Pancreas (tissue), 10 donors: ENCODE measurements at places on chromosomes 13 and 19. TPM values are rescaled to one million over a fixed set of nuclear protein-coding genes. Genes with fewer than 3 reads are reported as not detected.

IGFL4 gene
- not detected for total RNA-seq

KLF1 gene
- 0.12 TPM for total RNA-seq

MTUS2 gene
- 2.2 TPM for total RNA-seq

RNF225 gene
- total RNA-seq = not detected

TMEM143 gene
- total RNA-seq = 3.5 TPM

LMTK3 gene
- 4.1 TPM for total RNA-seq

FPR3 gene
- 10.4 TPM for total RNA-seq

MISP3 gene
- total RNA-seq = 7.0 TPM

HDGFL2 gene
- total RNA-seq = 17.5 TPM

FCHO1 gene
- total RNA-seq = 0.93 TPM

B3GNT8 gene
- 1.8 TPM for total RNA-seq

SGCG gene
- total RNA-seq = not detected

ADGRE2 gene
- total RNA-seq = 4.5 TPM

RRAS gene
- 11.2 TPM for total RNA-seq

KMT5C gene
- 4.3 TPM for total RNA-seq

EXOC3L2 gene
- 2.2 TPM for total RNA-seq

SLITRK6 gene
- 0.23 TPM for total RNA-seq

GRIN2D gene
- not detected for total RNA-seq

CYP2A7 gene
- 0.25 TPM for total RNA-seq

RAP2A gene
- total RNA-seq = 5.4 TPM

CLEC4M gene
- total RNA-seq = not detected

ACP7 gene
- not detected for total RNA-seq

RFXAP gene
- 3.0 TPM for total RNA-seq

KLK4 gene
- total RNA-seq = not detected

CAPS gene
- 16.9 TPM for total RNA-seq

NLRP5 gene
- total RNA-seq = not detected

GTPBP3 gene
- total RNA-seq = 15.2 TPM

TTC9B gene
- total RNA-seq = not detected

ZIC5 gene
- not detected for total RNA-seq

CEACAM3 gene
- total RNA-seq = not detected

NPAS1 gene
- total RNA-seq = 0.42 TPM

RAB3D gene
- total RNA-seq = 134 TPM

F10 gene
- 1.9 TPM for total RNA-seq

CEACAM20 gene
- not detected for total RNA-seq

TSHZ3 gene
- 1.5 TPM for total RNA-seq

CATSPERD gene
- not detected for total RNA-seq

RASAL3 gene
- 0.88 TPM for total RNA-seq

FSD1 gene
- total RNA-seq = not detected

ZNF792 gene
- total RNA-seq = 2.4 TPM

UBE2L5 gene
- not detected for total RNA-seq

B3GNT3 gene
- total RNA-seq = 2.8 TPM

C1QTNF9 gene
- not detected for total RNA-seq

EID2B gene
- total RNA-seq = 0.81 TPM

PRKD2 gene
- total RNA-seq = 21.0 TPM

KLF16 gene
- 9.9 TPM for total RNA-seq

MIR17HG gene
- 4.3 TPM for total RNA-seq

ZNF296 gene
- total RNA-seq = 0.19 TPM

PLA2G4C gene
- 7.2 TPM for total RNA-seq

DOCK6 gene
- 21.2 TPM for total RNA-seq

ZNF530 gene
- 1.1 TPM for total RNA-seq

NKPD1 gene
- total RNA-seq = not detected

CEACAM4 gene
- total RNA-seq = 0.46 TPM

ZNF790 gene
- 2.3 TPM for total RNA-seq

CEACAM6 gene
- 5.7 TPM for total RNA-seq

WTIP gene
- total RNA-seq = 6.2 TPM

ARHGAP35 gene
- total RNA-seq = 19.4 TPM

ZMYM5 gene
- total RNA-seq = 8.3 TPM

ATXN8OS gene
- not detected for total RNA-seq

ATP4A gene
- 2.4 TPM for total RNA-seq
